Heart right ventricle (tissue), 16 donors: ENCODE measurements at places on chromosomes 6 and 20. TPM values are rescaled to one million over a fixed set of nuclear protein-coding genes. Genes with fewer than 3 reads are reported as not detected.

ULBP2 gene
- total RNA-seq, result 1.4 TPM

GPR6 gene
- not detected for total RNA-seq

VIP gene
- 0.28 TPM for total RNA-seq

ECT2L gene
- 3.3 TPM for total RNA-seq

HMGA1 gene
- total RNA-seq, result 37.2 TPM

FAM209B gene
- not detected for total RNA-seq
